GM12891 (cell line): ENCODE measurements at places on chromosomes 1 and 21.
A peak's percentile ranks its signal among the peaks of the same experiment; 100 is the strongest.

DNA sequence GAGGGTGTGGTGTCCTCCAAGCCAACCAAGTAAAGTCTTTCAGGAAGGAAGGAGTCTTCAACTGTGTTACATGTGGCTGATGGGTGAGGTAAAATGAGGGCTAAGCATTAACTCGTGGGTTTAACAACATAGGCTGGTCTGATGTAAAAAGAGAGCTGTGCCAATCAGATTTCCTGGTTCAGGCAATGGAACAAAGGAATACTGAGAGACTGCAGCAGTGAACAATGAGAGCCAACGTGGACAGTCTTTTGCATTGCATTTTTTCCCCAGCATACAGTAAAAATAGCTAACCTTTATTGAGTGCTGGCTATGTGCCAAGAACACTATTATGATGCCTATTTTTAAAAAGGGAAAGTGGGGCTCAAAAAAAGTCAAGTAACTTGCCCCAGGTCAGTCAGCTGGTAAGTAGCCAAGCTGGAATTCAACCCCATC is 31.1 kb downstream of the DLGAP3 start:
- no peak for DNase-seq

DNA sequence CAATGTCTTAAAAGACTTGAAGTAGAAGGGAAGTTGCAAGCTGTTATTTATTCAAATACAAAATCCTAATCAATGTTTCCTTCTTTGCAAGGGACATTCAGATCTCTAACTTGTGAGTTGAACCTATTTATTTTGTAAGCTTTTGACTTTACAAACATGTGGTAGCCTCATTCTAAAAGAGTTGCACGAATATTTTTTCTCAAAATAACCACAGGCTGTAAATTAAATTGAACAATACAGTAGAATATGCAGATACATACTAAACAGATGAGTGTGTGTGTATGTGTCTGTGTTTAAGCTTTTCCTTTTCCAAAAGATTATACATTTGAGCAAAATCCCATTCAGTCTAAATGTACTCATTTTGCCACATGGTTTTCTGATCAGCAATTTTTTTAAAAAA is 4.8 kb upstream of the DYNLT5 start:
- DNase-seq: no peak

- DNase-seq: no peak
Measured at GRCh38 chr1:109883248-109883955, 27.2 kb upstream of the CSF1 start.

- peak; percentile 97 for DNase-seq
Measured at GRCh38 chr1:1441002-1441888, 5.8 kb downstream of the VWA1 start.

DNA sequence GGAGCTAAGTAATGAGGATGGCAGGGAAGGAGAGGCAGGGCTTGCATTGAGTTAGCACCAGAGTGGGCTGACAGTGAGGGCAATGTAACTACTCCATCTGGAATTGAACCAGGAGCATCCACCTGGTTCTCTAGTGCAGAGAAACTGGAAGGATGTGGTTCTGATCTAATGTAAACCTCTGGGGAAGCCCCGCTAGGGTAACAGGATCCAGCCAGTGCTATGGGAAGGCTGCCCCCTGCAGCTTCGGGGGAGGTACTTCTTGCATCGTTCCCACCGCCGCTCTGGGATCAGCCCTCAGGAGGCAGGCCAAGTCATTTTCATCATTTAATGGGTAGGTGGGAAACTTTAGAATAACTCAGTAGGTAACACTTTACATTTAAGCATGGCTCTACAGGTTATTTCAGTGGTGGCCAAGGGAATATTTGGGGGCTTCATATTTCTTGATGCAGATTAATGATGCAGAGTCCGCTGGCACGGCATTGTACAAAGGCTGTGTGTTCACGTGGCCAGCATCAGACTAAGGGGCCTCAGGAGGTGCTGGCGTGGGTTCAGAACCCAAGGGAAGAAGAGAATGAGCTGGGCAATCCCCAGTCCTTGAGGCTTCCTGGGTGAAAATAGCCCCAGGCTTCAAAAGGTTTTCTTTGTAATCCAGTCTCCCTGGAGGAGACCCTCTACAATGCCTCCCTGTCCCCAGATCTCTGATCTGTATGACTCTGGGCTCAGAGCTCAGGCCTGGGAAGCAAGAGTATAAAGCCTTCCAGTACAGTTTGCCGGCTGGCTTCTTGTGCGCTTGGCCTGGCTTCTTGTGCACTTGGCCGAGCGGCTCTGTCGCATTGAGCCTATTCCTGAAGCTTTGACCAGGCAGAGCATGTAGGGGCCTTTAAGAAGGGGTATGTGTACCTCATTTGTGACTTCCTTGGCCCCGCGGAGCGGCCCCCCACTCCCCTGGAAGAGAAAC is 26.4 kb upstream of the KAZN start:
- DNase-seq: no peak

DNA sequence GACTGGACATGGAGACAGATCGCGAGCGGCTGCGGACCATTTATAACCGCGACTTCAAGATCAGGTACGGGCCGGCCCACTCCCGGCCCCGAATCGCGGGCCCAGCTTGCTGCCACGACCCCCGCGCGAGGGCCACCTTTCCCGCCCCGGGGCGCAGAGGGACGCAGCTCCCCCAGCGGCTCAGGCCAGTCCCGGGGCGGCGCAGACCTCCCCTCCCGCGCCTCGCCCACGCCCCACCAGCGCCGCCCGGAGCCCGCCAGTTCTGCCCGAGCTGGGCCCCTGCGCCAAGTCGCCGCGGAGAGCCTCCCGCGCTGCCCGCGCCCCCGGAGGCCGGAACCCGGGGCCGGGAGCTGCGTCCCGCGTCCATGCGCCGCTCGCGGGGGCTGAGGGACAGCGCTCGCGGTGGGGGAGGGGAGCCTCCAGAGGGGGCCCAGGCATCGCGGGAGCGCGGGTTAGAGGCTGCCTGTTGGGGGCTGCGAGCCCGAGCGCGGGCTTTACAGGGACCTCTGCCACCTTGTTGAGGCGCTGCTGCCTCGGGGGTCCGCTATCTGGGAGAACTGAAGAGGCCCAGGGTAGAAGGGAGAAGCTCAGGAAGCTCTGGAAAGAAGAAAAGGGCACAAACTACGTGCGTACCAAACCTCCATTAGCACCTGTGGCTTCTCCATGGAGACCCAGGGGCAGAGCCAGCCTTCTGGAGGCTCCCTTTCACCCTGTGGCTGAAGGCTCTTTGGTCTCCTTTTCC is 698 bp downstream of the MOV10 start:
- DNase-seq: peak; percentile 48

DNA sequence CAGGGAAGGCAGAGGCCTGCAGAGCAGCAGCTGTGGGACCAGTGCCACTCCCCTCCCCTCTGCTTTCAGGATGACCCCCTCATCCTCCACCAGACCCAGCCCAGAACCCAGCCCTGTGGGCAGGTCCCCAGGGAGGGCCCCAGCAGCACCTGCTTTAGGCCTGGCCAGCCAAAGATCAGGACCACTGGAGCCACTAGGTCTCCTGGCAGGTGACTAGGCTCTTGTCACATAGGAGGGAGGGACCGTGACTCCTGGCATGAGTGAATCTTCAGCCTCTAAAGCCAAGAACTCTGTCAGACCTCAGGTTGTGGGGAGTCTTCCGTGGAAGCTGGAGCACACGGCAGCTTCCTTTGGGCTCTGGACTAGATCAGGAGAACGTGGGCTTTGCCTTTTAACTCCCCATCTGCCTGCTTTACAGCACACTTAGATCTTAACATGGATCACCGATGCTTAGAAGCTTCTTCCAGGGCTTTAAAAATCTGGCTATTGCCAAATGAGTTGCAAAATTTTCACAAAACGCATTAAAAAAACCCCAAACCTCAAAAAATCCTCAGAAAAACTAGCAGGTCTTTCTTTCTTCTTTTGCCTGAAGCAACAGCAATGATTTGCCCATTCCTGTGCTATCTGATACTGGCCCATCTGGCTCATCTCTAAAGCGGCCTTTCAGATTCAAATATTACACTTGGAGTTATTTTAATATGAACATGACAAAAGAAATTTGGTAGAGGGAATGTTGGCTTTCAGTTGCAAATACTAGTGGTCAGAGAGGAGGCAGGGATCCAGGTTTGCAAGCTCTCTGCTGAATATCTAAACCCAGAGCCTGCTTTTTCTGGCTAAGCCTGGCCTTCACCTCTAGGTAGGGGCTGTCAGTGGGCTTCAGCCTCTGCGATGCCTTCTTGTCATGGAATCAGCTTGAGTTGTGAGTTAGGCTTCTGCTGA is 235.2 kb downstream of the SDCCAG8 start:
- DNase-seq: no peak

DNA sequence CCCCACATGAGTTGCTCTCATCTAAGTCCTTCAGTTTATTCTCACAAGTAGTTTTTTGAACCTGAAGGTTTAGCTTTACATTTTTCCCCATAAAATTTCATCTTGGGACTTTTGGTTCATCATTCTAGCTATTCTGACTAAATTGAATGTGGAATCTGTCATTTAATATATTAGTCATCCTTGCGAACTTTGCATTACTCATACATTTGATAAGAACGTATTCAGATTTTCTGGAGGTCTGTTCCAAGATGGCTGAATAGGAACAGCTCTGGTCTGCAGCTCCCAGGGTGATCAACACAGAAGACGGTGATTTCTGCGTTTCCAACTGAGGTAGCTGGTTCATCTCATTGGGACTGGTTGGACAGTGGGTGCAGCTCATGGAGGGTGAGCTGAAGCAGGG is 59.8 kb upstream of the CSF1 start:
- no peak for DNase-seq

GRCh38 chr1:116458695-116459094 is 85.7 kb downstream of the ATP1A1 start:
- no peak for DNase-seq

DNA sequence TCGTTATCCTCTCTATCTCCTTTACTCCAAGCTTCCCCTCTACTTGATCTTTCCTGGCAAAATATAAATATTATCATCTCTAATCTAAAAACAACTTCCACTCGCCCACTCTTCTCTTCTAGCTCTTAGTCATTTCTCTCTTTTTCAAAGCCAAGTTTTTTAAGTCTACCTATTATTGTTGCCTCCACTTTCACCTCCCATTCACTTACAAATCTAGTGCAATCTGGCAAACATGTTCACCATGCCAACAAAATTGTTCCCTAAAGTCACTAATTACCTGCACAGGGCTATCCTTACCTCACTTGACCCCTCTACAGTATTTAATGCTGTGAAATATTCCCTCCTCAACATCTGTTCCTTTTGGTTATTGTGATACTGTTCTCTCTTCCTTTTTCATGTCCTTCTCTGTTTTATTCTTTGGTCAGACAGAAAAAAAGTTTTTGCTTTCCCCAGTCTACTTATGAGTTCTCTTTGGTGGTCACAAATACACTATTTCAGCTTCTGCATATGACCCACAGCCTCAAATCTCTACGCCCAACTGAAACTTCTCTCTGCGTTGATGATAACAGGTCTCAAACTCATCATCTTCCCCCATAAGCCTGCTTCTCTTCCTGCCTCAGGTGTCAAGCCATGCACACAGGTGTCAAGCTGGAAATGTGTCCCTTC is 31.9 kb upstream of the RAP1A start:
- DNase-seq: no peak

GRCh38 chr1:92933459-92933858 is 27.8 kb downstream of the DIPK1A start:
- no peak for DNase-seq

DNA sequence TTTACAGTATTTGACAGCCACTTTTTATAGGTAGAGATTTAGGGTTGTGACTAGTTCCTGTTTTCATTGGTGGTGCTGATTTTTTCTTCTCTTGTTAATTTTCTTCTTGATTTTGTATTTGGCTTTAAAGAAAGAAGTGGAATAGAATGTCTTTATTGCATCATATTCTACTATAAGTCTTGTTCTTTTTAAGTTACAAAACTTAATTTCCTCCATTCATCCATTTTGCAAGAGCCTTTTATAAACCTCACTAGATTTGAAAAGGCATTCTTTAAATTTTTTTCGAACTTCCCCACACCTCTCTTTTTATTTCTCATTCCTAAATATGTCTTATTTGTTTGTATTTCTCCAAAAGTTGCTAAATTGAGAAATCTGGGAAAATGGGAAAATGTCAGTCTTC is 1368.6 kb upstream of the ADGRL4 start:
- no peak for DNase-seq

DNA sequence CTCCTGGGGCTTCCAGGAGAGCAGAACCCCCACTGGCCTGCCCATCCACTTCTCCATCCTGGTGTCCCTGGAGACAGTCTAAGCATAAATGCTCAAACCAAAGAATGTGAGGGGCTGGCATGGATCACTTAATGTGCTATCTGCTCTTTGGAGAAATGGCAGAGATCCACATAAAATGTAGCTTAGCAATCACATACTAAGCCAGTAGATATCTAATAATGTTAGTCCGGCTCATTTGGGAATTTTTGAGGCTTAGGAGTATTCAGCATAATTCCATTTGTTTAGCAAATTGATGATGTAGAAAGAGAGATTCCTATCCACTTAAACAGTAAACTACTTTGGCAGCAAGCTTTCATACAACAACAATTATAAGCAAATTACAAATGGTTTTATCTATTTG is 90.7 kb downstream of the TENT5C start:
- DNase-seq: no peak

DNA sequence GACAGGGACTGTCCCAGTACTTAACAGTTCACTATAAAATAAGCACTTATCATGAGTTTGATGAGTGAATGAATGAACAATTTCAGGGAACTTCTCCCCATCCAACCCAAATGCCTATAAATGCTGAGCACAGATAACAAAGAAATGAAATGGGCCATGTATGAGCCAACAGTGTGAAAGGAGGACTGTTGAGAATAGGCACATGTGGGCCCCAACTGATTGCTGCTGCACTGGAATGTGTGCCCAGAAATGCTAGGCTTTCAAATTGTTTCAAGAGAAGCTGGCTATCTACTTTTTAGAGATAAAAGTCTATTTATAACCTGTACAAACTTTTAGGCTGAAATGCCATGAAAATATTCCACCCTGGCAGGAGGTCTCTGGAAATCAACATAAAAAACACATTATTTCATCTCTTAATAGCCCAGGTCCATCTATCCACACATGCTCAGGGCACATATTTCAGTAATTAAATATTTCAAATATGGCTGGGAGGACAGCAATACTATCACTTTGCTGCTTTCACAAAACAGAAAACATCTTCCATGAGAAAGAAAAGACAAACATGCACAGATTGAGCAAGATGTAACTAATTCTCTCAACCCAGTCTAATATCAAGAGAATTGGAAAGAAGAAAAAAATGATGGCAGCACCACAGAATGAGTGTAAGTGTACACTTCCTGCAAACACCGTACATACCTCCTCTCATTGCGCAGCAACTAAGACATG is 49.8 kb downstream of the COLGALT2 start:
- no peak for DNase-seq

DNA sequence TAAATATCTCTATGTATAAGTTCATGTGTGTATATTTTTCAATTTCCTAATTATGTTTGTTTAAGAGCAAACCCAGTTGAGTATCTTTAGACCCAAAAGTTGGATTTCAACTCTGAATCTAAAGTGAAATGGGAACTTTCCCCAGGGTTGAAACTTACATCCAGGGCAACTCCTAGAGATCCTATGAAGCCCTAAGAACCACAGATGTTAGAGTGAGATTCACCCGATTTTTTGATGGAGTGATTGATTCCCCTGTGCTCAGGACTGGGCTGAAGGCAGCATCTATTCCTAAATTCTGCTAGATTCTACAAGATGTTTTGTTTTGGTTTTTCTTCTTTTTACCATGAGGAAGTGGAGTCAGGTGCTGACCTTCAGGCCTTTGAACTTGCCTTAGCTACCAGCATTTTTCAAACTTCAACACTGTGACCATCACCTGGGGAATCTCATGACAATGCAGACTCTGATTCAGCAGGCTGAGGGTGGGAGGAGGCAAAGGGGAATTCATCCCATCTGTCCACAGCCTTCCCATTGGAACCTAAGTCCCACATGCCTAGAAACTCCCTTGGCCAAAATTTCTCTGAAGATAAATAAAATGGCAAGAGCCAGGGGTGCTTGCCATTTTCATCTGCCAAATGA is 145.5 kb downstream of the ETS2 start:
- DNase-seq: no peak
